ENCODE measurements at places on chromosomes 5 and 9.

DNA sequence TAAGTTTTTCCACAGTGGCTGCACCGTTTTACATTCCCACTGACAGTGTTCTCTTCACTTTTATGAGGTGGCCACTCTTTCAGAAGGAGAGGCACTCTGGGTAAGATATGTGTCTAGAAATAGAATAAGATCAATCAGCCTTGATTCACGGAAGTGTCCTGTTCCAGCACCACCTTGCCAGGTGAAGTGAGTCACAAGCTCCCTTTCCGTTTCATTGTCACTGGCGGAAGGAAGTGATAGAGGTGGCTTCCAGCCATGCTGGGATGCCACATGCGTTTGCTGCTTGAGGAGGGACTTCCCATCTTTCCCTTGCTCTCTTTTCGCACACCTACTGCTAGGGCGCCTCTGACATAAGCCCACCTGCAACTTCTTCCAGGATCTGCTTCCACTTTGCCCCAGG lies 217.1 kb downstream of the PIK3R1 start:
- no peak for DNase-seq

- DNase-seq: no peak
Measured at GRCh38 chr5:77641397-77641943, 3.0 kb upstream of the OTP start.

GRCh38 chr5:135169753-135170152 lies 135.7 kb upstream of the PITX1 start:
- no peak for DNase-seq

GRCh38 chr5:171207256-171207847 lies 101.7 kb upstream of the TLX3 start:
- DNase-seq: no peak

DNA sequence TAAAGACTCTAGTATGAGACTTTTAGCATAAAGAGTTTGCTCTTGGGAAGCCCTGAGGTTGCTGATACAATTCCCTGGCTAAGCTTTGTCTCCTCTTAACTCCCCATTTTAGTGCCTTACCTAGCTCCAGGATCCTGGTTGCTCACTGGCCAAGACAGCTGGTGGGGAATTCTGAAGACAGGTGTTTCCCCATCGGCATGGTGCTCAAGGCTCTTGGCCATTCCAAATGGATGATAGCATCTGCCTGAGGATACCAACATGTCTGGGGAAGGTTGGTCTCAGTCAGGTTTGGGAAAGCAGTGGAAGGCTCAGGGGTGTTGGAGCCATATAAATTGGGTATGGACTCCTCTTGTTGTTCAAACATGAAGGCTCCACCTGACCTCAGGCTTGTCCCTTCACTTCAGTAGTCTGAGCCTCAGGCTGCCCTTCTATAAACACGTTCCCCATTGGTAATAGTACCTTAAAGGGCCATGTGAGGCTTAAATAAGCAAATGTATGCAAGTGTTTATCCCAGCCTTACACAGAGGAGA lies 44.5 kb upstream of the CXCL14 start:
- no peak for DNase-seq

DNA sequence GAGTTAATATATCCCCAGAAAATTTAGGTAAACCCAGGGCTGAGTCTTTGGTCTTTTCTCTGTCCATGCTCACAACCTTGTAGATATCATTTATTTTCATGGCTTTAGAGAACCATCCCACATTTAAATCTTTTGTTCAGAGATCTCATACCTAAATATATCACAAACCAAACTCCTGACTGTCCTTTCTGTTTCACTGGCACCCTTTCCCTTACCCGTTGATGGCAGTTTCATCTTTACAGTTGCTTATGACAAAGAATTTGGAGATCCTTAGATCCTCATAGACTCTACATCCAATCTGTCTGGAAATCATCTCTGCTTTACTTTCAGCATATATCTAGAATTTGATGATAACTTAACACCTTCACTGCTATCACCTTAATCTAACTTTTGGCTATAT lies 19.2 kb downstream of the RNF180 start:
- no peak for DNase-seq

DNA sequence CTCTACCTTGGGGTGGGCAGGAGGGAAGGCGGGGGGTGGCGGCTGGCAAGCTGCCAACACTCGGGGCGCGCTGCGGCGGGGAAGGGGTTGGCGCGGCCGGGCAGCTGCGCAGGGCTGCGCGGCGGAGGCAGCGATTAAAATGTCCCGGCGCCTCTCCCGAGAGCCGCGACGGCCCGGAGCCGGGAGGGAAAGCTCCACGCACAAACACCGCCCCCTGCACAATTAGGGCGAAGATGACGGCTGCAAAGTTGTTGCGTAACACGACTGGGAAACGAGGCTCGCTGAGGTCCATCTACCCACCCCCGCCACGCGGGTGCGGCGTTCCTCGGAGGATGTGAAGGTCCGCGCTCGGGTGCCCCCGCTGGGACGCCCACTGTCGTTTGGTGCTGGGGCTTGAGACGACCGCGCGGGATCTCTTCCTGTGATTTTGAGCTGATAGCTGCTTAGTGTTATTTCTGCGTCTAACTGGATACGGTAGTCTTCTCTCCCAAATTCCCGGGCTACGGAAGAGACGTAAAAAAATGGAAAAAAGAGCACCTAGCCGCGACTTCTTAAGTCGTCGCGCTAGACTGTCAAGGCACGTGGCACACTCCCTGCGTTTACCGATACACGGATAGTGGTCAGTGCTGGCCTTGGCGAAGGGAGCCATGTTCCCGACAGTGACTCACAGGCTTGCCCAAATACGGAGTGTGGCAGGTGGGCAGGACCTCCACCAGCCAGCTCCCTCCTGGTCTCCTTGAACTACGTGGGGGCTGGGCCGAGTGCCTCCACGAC lies 958 bp upstream of the NFIL3 start:
- DNase-seq: peak; percentile 77

All from CD4-positive, alpha-beta T cell treated with Interleukin-1 beta for 1 hour (primary cell).